GM12865 (cell line): ENCODE measurements at places on chromosomes 4 and X.

DNA sequence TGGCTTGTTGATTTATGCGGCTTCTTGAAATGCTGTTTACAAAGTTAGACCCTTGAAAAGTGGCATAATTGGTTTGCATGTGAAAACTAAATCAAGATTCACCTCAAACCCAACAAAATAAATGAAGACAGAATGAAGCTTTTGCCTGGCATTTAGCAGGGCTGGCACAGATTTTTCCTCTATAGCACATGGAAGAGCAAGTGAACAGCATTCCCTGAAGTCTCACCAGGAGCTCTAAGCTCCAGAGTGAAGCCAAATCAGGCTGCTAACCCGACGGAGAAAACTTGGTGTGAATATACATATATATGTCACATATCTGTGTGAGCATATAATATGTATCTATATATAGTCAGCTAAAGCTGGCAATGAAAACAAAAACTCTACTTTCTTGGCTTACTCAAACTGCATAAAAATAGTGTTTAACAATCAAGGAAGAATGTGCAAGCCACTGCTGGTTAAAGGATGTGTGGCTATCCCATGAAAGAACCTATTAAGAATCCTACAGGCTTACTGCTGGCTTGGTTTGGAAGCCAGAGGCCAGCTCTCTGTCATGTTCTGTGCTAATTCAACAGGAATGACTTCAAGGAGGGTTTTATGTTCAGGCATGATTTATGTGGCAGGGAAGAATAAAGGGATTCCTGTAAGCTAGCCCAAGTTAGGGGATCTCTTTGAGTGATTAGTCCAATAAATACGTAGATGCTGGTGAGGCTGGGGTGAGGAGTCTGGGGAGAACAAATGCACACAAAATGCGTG lies 69.9 kb downstream of the MFAP3L start:
- no peak for DNase-seq

GRCh38 chr4:78014889-78015886 lies 41.9 kb upstream of the FRAS1 start:
- no peak for DNase-seq

GRCh38 chrX:125132274-125132673 lies 187.4 kb upstream of the TEX13C start:
- peak; percentile 7 for DNase-seq

DNA sequence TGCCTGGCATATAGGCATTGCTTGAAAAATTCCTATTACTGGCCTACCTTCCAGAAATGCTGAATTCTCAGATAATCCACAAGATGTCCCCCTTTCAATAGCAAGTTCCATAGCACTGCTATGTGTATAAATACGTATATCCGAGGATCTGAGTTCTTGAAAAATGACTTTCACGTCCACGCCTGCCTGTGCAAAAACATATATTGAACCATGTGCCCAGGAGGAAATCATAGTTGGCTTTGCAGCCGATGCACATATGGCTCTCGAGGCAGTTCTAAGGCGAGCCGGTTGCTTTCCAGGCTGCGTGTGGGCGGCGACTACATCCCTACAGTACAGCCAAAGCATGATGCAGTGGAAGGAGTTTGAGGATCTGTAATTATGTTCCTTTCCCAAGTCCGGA lies 55.4 kb upstream of the ESX1 start:
- no peak for DNase-seq

GRCh38 chr4:63583561-63583960 lies 825.7 kb downstream of the TECRL start:
- no peak for DNase-seq

DNA sequence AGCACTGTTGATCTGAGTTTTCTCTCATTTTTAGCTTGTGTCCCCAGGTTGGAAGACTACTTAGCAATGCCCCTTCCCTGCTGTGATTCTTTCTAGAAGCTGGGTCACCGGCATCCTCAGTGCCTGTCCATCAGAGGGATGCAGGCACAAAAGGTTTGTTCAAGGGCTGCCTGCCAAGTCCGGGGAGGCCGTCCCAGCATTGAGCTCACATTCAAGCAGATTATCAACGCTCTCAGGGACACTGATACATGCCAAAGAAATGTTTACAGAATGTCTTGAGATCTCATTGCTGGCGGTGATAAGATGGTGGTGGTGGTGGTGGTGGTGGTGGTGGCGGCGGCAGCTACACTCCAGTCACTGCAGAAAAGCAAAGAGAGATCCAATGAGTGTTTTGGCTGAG lies 79.6 kb upstream of the VCX3A start:
- no peak for DNase-seq

DNA sequence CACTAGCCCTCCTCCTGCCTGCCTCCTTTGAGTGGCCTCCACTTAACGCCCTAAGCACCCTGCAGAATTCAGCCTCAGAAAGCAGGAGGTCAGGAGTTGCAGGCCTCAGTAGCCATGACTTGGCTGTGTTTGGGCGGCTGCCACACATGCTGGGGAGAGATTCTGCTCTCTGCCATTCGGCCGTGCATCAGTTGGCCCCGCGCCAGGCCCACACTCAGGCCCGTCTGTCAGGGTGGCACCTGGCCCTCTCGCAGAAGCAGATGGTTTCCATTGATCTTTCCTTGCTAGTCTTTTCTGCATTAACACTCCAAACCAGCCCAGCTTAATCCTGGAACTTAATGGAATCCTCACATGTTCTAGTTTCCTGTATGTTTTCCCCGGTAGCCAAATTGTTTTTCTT lies 30.7 kb upstream of the ATP6AP2 start:
- no peak for DNase-seq

DNA sequence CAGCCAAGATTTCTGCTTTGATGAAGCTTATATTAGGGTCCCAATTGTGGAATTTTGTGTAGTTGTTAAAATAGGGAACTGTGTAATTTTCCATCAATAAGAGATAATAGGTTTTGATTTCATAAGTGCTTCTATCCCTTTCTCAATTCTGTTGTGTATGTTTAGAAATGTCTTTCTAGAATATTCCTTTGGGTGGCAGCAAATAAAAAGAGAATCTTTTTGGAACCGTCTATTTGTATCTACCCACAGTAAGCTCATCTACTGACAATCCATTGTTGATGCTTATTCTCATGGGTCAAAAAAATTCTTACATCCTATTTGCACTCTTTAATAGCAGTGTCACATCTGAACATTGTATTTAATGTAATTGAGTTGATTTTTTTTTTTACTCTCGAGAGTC lies 61.7 kb downstream of the TMA16 start:
- DNase-seq, result peak; percentile 34

GRCh38 chr4:5839751-5840674 lies 52.9 kb downstream of the CRMP1 start:
- DNase-seq, result no peak

DNA sequence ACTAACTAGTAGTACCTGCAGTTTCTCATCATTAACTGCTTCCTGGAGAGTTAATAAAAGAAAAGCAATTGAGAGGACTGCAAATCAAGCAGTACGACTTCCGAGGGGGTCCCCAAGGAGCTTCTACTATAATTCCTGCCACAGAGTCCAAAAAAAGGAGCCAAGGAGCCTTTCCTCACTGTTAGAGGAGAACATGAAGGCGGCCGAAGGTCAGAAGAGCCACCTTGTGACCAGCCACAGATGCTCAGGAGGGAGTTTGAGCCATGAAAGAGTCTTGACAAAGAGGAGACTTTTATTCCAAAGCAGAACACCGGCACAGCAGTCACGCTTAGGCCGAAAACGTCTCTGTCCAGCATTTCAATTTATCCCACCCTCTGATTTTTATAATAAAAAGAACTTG lies 62.2 kb downstream of the RELL1 start:
- no peak for DNase-seq

- DNase-seq, result no peak
Observed at GRCh38 chr4:105139646-105140045, 7.0 kb upstream of the TET2 start.

DNA sequence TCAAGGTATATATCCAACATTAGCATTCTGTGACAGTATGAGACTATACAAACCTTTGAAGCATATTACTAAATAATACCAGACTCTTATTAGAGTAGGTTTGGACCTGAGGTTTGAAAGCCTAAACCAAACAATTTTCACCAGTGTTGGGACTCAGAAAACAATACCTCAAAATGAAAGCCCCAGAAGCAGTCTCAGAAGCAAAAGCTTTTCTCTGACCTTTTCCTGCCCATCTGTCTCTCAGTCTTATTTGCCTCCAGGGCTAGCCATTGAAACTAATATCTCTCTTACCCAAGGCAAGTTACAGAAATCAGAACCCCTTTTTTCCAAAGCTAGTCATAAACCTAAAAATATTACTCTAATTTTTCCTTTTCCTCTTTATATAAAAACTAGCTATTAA lies 163.3 kb downstream of the PTCHD1 start:
- DNase-seq, result peak; percentile 51

DNA sequence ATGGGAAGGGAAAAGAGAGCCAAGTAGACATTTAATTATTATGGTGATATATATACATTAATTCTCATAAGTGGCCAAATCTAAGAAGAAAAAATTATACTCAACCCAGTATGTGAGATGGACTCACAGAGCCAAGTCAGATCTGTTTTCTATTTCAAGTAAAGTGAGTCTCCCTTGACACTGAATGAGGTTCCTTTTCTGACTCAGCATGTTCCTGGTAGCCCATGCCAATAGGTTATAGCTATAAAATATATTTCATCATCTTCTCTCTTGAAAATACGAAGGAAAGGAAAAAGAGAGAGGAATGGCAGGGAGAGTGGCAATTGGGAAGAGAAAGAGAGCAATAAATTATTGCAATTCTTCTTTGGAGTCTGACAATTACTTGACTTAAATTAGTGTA lies 68.8 kb upstream of the GRIA2 start:
- no peak for DNase-seq

GRCh38 chrX:54416965-54417364 lies 23.2 kb upstream of the TSR2 start:
- no peak for DNase-seq

DNA sequence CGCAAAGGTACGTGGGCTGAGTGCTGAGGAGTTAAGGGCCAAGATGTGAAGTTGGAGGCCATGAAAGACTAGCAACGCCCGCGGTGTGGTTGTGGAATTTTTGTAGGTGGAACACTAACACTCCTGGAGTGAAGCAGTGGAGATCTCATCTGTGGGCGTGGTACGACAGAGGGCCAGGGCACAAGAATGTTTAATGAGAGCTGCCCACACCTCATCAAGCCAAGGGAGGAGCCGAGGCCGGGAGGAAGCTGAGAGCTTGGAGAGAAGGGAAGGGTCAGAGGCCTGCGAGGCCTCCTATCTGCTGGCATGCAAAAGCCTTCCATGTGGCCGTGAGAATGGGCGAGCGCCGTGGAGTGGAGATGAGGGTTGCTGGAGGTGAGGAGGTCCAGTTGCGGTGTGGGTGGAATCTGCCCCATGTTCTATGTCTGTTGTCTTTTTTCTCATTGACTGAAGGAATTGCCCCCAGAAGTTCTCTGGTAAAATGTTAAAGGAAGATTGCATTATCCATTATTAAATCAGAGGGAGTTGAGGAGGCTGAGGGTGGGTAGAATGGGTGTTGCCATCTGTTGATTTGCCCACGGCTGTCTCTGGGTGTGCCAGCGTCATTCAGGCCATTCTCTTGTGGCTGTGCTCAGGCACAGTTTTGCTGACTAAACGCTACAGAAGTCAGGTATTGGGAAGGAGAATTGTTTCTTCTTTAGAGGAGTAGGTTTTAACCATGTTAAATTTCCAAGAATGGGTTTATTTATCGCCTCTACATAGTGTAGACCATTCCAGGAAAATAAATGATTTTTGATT lies 19.8 kb downstream of the SNX25 start:
- DNase-seq, result no peak

GRCh38 chr4:94571715-94572114 lies 120.0 kb downstream of the PDLIM5 start:
- no peak for DNase-seq

DNA sequence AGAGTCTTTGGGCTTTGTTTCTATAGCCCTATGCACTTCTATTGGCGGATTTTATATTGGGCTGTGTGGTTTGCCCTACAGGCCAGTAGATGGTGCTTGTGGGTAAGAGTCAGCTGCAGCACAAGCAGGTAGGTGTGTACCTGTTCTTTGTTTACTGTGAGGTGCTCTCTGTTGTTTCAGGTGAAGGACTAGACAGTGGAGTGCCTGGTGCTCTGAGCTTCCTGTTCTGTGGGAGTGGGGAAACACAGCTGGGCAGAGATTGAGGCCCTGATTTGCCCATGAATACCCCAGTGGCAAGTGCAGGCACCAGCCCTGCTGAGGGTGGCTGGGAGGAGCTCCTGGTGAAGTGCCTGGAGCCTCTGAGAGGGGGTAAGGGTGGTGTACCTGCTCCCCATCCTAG lies 26.3 kb upstream of the UCP1 start:
- DNase-seq, result peak; percentile 45

DNA sequence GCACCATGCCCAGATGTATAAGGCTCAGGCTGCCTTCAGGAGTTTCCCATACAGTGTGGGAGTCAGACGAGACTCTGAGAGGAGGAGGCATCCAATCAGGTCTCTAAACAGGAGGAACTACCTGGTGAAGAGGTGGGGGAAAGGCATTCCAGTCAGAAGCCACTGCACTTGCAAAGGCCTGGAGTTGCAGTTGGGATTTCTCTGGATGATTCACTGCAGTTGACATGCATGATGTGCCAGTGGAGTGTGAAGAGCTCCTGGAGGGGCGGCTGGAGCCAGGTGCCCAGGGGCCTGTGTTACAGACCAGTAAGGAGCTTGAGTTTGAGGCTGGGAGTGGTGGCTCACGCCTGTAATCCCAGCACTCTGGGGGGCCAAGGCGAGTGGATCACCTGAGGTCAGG lies 339.1 kb downstream of the ARHGAP10 start:
- no peak for DNase-seq

DNA sequence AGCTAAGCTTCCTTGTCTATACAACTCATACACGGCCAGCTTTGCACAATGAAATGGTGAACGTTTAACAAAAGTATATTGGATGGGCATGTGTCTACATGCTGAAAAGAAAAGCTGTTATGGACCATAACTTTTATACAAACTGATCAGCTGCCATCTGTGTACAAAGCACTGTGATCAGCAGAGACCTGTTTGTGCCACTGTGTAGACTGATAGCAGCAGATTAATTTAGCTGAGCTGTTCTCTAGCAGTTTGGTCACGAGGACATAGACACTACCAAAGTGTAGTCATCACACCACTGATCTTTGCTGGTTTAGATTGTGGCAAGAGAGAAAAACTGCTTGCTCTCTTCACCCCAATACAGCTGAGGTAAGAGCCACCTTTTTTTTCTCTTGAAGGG lies 124.5 kb downstream of the RAPGEF2 start:
- no peak for DNase-seq

DNA sequence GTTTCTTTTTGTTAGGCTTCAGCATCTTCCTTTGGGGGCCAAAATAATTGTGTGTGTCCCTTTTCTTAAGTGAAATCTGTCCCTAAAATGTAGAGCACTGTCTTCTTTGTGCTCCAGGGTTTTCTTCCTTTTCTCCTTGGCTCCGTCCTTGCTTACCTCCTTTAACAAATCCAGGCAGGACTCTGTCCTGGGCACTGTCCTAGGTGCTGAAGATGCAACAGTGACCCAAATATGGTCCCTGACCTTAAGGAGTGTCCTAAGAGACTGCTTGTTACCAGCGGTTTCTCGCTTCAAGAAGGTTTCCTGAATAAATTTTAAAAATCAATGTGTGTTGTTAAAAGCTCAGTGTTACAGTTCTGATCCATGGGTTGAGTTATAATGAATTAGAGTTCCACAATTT lies 471.8 kb downstream of the KCNIP4 start:
- no peak for DNase-seq

GRCh38 chr4:141174457-141174856 lies 41.2 kb upstream of the RNF150 start:
- peak; percentile 10 for DNase-seq
